Activated CD8-positive, alpha-beta memory T cell treated with anti-CD3 and anti-CD28 coated beads for 1 hour (primary cell): ENCODE measurements at places on chromosomes 12 and 14.

DNA sequence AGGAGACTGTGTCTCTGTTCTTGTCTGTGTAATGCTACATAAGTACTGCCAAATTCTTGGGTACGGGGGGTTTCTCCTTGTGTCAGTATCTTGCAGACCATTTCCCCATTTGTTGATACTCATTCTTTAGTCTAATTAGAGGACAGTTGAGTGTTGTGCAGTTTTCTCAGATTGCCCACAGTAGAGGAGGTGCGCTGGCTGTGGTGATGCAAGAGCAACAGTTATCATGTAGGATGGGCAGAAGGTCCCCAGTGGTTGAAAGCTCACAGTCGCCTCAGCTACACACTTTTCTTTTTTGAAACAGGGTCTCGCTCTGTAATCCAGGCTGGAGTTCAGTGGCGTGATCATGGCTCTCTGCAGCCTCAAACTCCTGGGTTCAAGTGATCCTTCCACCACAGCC, 37.8 kb upstream of the ATP2A2 start:
- no peak for DNase-seq

GRCh38 chr12:113262710-113263109, 41.4 kb downstream of the TPCN1 start:
- DNase-seq = no peak

- DNase-seq = no peak
Measured at GRCh38 chr14:56334458-56334857, 216.2 kb downstream of the PELI2 start.

DNA sequence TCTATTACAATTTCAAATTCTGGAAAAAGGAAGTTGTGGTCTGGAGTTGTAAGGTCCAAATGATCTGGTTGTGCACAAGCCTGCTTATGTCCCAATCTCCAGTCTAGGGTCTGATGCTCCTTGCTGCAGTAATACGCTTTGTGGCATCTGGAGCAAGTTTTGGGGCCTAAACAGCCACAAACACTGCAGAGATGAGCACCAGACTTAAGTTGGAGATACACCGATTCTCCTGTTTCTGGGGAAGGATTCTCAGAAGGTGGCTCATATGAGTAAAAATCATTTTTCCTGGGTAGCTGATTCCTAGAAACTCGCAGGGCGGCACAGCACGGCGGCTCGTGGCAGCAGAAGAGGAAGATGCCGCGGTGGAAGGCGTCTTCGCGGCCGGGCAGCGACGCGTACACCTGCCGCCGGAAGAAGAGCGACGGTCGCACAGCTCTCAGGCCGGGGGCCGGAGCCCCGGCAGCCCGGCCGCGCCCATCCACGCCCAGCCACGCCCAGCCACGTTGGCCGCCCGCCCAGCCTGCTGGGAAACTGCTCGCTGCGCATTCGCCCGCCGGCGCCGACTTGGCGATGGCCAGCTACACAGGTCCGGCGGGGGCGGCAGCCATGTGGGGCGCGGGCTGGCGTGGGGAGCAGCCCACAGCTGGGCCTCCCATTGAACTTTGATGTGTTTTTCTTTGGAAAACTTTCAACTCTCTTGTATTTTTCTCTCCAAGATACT, 129.0 kb downstream of the ASCL4 start:
- DNase-seq = no peak
